ENCODE measurements at places on chromosomes 1 and 21.

DNA sequence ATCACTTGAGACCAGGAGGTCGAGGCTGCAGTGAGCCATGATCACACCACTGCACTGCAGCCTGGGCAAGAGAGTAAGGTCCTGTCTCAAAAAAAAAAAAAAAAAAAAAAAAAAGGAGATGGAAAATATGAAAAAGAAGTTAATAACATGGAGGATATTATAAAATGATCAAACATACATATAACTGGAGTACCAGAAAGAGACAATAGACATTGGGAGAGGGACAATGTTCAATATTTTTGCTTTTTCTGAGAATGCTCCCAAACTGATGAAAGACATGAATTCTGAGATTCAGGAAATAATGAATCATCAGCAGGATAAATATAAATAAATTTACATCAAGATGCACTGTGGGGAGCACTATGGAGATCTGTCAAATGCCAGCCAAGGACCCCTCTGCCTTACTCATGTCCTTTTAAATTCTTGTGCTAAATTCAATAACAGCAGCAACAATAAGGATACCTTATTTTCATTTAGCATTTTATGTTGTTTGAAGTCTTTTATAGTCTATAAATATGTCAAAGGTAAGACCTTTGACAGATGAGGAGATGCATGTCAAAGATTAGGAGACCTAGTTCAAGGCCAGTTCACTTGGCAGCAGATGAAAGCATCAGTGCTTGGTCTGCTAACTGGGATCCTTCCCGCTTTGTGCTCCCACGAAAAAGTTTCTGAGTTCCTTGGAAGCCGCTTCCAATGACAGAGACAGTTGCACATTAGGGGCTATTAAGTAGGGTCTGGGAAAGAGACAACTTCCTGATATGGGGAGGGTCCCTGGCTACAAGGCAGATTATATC, 97.7 kb downstream of the TLR5 start:
- DNase-seq, result no peak

DNA sequence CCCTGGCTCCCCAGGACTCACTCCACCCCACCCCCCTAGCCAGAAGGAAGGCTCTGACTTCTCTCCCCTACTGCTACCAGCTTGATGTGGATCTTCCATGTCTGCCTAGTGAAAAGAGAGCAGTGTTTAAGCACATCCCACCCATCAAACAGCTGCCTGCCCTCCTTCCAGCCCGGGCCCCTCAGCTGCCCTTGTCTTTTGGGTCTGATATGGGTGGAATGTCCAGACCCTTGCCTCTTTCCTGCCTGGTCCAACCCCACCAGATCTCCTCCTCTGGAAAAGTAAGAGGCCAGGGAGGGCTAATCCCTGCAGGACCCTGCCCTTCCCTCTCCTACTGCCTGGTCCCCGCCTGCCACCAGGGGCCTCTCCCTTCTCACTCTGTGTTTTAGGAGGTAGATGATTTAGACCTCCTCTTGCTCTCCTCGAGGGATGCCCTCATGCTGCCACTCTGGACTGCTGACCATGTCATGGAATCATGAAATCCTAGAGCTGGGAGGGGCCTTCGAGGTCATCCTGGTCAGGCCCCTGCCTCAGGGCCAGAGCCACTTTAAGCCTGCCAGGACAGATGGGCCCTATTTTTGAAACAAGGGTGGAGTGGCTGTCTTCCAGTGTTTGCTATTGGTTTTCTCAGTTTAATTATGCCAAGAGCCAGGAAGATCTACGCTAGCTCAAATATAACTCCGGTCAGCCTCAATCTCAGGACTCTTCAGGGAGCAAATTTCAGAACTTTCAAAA, 15.8 kb upstream of the HSPG2 start:
- DNase-seq, result no peak

DNA sequence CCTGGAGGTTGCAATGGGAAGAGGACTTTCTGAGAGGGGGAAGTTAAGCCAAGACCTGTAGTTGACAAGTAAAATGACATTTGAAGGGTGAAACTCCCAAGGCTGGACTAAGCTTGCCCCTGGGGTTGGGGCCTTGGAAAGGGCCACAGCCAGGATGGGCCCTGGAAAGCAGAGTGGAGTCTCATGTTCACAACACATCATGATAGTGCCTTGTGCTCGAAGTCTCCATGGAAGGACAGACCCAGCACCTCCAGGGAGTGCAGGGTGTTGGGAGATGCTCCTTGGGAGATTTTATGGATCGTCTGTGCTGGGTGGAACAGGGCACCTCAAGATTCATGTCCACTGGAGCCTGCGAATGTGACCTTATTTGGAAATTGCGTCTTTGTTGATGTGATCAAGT, 55.6 kb upstream of the ACTRT2 start:
- no peak for DNase-seq

GRCh38 chr1:69295265-69295664, 272.5 kb upstream of the LRRC7 start:
- DNase-seq, result no peak

GRCh38 chr1:212668477-212668876, 31.2 kb downstream of the BATF3 start:
- no peak for DNase-seq

All from endothelial cell (in vitro differentiated cells).